ENCODE measurements at places on chromosomes 7 and 10. TPM values are rescaled to one million over a fixed set of nuclear protein-coding genes. Genes with fewer than 3 reads are reported as not detected.

DNA sequence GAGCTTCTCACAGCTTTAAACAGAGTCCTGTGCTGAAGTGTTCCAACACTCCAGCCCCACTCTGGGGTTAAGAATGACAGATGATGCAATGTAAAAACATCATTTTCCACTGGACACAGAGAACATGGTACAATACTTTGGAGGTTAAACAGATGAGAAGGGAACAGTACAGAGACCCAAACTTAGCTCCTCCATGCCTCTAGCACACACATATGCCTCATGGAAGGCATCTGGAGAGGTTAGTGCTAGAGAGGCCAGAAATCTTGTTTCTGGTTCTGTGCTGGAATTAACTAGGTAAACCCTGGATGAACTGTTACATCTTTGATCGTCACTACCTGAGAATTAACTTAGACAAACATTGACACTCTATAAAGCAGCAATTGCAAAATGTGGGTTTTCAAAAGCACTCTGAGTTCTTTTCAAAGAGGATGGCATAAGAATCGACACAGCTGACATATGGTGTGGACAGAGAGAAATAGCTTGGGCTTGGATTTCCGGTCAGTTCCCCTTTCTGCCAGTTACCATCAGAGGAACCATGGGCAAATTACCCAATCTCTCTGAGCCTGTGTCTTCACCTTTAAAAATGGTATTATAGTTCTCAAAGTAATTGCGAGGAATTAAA lies 81.9 kb downstream of the KCNMA1 start:
- DNase-seq = no peak

Gene ZCWPW1
- 7.5 TPM for polyA plus RNA-seq

Gene OPN1SW
- polyA plus RNA-seq = 2.2 TPM

- peak; percentile 51 for DNase-seq
These were observed 60.6 kb upstream of the MSMB start for GRCh38 chr10:46106410-46107255.

DNA sequence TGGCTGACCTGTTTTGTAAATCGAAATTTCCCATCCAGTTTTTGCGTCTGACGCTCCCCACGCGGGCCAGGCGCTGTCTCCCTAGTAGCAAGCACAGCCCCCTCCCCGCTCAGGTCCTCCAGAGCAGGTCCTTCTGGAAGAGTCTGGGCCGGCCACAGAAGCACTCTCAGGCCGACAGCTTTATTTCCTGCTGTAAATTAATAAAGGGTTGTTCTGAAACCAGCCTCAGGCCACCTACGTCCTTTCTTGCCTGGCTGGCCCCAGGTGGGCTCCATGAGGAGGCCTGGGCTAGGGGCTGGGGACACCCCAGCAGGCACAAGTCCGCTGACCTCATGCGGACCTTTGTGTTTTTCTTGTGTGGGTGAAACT lies 35.2 kb downstream of the CAMK2B start:
- DNase-seq = peak; percentile 57

Gene NPSR1
- not detected for polyA plus RNA-seq

Data from left kidney (tissue), 8 donors.